Activated CD8-positive, alpha-beta memory T cell treated with anti-CD3 and anti-CD28 coated beads for 1 hour (primary cell): ENCODE measurements at places on chromosomes 3 and 15.

GRCh38 chr3:128648940-128649663 lies 1.5 kb downstream of the RPN1 start:
- DNase-seq, result no peak

DNA sequence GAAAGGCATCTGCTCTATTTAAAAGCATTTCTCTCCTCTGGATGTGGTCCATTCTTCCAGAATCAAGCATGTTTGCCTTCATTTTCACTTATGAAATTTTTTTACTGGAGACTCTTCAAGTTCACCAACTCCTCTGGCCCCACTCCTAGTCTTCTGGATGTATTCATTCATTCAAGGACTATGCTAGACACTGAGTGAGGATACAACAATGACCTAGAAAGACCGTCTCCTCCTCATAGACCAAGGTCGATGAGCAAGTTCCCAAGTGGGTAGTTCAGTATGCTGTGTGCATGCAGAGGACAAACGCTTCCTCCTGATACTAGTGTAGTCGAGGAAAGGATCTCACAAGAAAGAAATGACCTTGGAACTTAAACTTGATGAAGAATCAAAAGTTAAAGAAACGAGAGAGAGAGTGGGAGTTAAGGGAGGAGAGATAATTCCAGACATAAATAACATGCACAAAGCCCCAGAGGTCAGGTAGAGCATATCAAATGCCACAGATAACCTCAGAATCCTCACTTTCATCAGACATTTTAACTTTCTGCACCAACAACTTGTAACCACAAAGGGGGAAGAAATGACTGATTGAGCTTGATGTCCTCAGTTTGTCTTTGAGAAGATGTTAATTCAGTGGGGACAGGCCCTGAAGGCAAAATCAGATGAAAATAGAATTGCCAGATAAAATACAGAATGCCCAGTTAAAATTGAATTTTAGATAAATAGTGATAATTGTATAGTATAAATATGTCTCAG lies 149.4 kb downstream of the IMPG2 start:
- DNase-seq, result no peak

GRCh38 chr15:92149029-92149428 lies 244.7 kb upstream of the ST8SIA2 start:
- DNase-seq, result no peak

DNA sequence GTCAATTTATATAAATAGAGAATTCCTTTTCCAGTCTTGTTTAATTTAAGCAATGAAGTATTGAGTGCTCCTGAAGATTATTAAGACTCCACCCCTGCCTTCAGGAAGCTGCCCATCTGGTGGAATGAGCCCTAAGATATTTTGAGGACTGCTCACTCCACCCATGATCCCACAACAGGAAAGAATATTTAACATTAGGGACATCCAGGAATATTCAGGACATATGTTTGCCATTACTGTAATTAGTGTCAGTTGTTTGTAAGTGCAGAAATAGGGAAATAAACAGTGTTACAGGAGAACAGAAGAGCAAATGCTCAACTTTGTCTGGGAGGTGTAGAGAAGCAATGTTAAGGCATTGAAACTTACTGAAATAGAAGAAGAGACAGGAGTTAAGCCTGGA lies 375.0 kb downstream of the ROBO2 start:
- no peak for DNase-seq

GRCh38 chr3:21466476-21466875 lies 284.5 kb downstream of the ZNF385D start:
- no peak for DNase-seq

DNA sequence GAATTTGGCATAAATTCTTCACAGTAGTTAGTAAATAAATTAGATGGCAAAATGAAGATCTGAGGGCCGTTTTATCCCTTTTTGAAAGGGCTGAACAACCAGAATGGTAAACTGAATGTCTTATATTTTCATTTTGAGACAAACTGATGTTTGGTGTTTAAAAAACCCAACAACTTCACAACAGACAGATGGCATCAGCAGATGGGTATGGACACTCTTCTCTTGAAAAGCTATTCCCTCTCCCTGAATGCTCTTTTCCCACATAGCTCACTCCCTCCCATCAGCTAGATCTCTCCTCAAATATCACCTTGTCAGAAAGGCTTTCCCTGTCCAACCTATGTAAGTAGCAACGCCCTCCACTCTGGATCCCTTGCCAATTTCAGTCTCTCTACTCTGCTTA lies 33.3 kb downstream of the EMC4 start:
- no peak for DNase-seq

- DNase-seq, result no peak
Observed at GRCh38 chr3:18512007-18512406, 86.9 kb upstream of the SATB1 start.

GRCh38 chr3:30186741-30187219 lies 419.6 kb upstream of the TGFBR2 start:
- no peak for DNase-seq

- DNase-seq, result no peak
Observed at GRCh38 chr3:190122198-190122771, 1.6 kb upstream of the P3H2 start.

GRCh38 chr3:156150434-156151066 lies 30.2 kb downstream of the KCNAB1 start:
- DNase-seq, result no peak

DNA sequence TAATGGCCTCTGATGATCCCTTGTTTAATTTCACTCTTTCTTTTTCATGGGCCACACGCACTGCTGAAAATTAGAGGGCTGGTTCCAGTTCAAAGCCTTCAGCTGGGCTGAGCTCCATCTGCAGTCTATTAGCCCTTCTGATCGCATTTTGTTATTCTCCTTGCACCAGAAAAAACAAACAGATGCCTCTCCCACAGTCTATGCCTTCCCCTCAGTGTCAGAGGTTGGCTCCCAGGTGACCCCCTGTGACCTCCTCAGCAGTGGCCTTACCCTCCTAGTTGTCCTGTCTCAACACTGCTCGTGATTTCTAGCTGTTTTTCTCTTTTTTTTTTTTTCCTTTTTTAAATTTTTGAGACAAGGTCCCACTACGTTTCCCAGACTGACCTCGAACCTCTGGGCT lies 77.1 kb upstream of the PRTG start:
- DNase-seq, result no peak

DNA sequence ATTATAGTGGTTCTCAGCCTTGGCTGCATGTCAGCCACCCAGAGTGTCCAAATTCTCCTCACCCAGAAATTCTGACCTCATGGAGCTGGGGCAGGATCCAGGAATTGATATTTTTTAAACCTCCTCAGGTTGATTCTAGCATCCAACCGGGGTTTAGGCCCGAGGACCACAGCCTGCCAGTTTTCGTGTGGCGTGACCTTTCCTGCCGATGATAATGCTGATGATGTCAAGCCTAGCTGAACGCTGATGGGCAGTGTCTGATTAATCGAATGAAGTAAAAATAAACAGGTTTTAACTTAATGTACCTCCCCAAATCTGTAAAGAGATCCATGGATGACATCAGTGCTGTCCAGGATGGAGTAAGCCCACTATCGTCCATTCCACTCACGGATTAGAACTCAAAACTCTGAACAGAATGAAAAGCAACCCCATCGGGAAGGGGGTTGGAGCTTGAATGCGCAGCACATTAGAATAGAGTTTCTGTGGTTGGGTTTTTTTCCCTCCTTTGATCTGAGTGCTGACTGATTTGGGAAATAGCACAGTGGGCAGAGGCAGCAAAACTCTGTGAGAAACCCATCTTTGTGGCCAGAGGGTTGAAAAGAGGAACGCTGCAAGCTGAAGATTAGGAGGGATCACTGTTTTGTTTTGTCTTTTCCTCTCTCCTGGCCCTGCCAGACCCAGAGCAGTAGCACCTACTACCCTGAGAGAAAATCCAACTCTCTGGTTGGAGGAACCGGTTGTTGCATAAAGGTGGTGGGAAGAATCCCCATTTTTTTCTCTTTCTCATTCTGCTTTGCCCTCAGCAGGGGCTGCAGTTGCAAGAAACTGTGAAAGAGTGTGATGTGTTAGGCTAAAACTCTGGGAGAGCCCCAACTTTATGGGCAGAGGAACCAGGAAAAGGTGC lies 153.9 kb downstream of the APBA2 start:
- no peak for DNase-seq

GRCh38 chr15:50493625-50494024 lies 52.8 kb downstream of the USP50 start:
- no peak for DNase-seq

DNA sequence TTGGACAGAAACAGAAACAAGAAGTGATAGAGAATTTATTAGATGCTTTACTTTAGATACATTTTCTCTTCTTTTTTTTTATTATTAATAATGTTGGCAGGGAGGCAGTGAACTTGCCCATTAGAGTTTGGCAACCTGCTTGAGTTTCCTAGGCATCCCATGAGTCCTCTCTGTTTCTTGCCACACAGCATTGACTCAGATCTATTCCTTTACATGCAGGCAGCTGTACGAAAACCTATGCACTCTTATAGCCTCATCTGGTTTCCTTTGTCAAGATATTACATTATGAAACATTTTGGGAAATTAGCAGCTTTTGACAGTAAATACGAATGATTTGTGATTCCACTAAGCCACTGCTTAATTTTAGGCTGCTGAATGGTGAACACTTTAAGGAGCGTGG lies 23.3 kb downstream of the IL1RAP start:
- DNase-seq, result no peak

- no peak for DNase-seq
Observed at GRCh38 chr3:120410541-120410940, 40.3 kb downstream of the FSTL1 start.

DNA sequence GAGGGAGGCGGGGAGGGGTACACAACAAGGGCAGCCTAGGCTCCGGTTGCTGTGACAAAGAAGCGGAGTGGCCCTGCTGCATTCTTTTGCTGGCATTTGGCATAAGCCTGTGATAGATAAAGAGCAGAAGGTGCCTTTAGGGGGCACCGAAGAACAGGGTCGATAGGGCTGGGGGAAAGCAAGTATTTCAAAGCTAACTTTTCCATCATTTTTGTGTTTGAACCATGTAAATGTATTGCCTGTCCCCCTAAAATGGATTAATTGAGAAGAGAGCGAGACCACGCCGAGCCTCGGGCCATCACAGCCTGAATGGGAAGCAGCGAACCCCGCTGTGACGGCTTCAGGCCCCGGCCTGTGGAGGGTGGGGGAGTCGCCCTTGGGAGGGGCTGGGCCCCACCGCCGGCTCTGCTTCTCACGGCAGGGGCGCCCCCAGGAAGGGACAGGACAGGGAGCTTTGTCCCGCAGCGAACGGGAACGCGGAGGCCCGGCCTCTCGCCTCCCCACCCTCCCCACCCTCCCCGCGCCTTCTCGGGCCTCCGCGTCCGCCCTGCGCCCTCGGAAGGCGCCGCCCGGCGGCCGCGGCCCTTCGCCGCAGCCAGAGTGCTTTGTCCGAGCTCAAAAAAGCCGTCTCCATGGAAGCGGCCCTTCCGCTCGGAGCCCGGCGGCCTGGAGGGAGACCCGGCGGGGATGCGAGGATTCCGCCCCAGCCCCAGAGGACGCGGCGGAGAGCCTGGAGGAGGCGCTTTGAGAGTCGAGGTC lies 32.4 kb upstream of the ALDH1L1 start:
- DNase-seq, result no peak

- DNase-seq, result no peak
Observed at GRCh38 chr3:156511987-156512677, 42.8 kb downstream of the SSR3 start.

GRCh38 chr3:187041362-187042307 lies 97.7 kb downstream of the RPL39L start:
- DNase-seq, result no peak

GRCh38 chr3:18250991-18251390 lies 174.1 kb downstream of the SATB1 start:
- DNase-seq, result no peak

- DNase-seq, result no peak
Observed at GRCh38 chr3:146501752-146502151, 32.4 kb upstream of the PLSCR2 start.

DNA sequence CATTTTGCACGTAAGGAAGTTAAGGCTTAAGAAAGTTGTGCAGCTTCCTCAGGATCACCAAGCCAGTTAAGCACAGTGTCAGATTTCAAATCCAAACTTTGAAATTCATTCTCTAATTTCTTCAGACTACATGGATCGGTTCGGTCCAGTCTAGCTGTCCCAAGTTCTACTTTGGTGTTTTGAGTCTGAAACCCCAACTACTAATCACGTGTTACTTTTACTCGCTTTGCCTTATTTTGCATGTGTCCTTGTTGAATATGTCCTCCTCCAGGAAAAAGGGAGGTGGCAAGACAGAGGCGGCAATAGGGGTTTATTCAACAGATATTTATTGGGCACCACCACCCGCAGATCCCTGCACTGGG lies 522 bp upstream of the GXYLT2 start:
- DNase-seq, result no peak

DNA sequence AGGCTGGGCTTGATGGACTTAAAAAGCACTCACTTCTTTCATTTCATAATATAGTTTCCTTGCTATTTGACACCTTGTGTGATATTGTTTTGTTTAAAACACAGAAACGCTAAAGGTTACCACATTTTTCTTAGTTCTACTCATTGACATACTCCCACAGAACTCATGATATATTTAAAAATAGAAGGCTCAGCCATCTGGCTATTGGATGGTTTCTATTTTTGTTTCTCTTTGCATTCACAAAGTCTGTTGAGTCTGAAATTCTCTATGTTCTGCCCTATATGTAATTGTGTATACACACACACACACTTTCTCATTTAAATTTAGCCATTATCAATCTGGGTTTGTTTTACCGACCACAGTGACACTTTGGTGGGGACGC lies 128.2 kb downstream of the SOX2 start:
- DNase-seq, result no peak

DNA sequence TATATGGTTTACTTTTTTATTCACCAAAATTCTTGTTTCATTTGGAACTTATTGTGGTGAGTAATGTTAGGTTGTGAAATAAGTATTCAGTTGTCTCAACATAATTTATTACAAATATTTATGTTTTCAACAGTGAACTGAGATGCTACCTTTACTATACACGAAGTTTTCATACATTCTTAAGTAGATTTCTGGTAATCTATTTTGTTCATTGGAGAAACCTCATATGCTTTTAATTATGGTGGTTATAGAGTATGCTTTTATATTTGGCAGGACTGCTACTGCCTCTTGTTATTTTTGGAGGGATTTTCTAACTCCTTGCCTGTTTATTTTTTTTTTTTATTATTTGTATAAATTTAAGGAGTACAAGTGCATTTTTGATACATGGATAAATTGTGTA lies 253.1 kb downstream of the NLGN1 start:
- DNase-seq, result no peak

GRCh38 chr3:143658861-143659260 lies 189.4 kb downstream of the SLC9A9 start:
- no peak for DNase-seq

- DNase-seq, result no peak
Observed at GRCh38 chr15:70573121-70573850, 190.1 kb downstream of the UACA start.

GRCh38 chr15:52856286-52856685 lies 66.2 kb upstream of the ONECUT1 start:
- DNase-seq, result no peak

DNA sequence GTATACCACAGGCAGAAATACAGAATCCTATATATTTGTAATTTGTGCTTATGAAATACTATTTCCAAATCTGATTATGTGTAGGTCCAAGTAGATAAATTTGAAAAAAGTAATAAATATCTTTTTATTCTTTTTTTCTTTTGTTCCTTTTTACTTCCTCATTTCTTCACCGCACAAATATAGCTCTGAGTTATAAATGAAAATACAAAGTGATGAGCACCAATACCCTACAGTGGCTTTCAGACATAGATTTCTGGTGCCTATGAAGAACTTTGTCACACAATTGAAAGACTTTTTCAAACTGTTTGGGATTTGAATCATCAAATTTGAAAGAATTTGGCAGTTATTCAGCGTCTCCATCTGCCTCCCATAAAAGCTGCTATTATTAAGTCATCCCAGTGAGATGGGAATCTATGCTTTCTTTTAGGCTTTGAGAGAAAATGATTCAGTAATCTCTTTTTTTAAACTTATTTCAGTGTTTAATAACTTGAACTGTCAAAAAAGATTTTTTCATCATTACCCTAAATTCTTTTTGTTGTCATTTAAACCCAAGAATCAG lies 363.6 kb upstream of the GOLIM4 start:
- DNase-seq, result no peak
